ENCODE measurements at places on chromosomes 3 and 15.

DNA sequence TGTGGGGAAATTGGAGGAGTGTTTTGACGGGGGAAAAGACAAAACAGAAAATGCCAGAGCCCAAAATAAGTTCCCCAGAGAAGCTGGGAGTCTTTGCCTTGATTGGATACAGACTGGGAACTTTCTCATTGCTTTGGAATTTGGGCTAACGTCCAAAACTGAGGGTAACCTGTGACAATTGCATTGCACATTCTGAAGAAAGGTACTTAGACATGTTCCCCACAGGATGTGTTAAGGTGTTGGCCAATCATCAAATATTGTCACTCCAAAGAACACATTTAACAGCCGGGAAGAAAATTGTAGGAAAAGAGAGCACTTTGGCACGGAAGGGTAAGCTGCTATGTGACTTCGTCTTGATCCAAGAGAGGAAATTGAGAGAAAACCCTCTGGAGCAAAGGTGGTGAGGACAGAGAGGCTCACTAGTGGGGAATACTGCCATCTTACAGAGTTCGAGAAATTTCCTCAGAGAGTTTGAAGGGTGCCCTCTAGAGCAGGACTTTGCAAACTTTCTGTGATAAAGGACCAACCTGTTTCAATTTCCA lies 619.5 kb upstream of the TBL1XR1 start:
- no peak for DNase-seq

- DNase-seq, result no peak
Measured at GRCh38 chr3:144031938-144032337, 60.3 kb downstream of the DIPK2A start.

DNA sequence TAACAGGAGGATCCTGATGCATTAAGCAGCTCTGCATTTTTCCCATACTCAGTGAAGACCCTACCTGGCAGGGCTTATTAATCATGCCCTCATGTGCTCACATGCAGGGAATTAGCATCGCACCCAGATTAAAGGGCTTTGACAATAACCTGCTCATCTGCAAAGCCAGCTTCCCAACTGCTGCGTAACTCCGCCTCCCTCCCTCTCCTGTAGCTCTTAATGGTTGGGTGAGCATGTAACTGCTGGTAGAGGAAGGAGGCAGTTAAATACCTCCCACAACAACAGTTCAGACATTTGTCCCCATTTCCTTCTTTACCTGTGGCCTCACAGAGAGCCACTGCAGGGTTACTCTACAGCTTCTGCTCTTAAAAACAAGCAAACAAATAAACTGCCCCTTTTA lies 203.6 kb upstream of the WNT5A start:
- no peak for DNase-seq

GRCh38 chr3:117003501-117003900 lies 293.9 kb downstream of the TUSC7 start:
- no peak for DNase-seq

- no peak for DNase-seq
Measured at GRCh38 chr3:197392961-197393360, 94.5 kb upstream of the DLG1 start.

- no peak for DNase-seq
Measured at GRCh38 chr3:46669191-46669999, 24.1 kb downstream of the ALS2CL start.

DNA sequence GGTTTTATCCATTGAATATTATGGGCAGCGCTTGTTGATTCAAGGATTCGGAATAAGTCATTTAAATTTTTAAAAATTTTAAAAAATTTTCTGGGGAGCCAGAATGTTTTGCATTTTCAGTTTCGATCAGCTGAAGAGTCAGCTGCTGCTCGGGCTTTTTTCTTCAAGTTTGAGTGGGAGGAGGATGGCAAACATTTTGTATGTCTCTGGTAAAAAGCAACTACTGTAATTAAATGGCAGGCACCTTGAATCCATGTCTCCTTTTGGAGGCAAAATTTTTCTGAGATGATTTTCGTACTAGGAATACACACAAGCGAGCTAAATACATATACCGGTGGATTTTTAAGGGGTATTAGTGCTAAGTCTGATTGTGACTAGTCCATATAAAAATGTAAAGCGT lies 612 bp downstream of the C3orf38 start:
- DNase-seq, result no peak

DNA sequence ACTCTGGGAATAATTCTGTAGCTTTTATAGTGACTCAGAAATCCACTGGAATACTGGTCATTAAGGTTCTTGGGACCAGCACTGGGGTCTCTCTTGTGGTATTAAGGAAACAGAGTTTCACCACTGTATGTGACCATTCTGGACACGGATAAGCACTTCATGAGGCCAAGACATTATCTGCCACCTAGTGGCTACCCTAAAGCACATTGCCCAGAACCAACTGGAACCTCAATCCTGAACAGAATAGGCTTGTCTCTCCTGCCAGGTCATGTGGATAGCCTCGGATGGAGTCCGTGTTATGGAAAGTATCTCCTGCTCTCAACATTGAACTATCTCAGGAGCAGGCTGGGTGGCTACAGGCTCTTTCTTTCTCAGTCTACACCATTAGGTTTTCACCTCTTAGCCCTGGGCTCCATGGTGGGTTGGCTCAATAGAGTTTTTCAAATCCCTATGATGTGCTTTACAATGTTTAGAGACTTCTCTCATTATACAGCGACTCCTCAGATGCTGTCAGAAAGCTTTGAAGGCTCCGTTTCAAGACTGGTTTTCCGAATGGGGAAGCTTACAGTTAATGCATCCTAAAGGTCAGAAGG lies 167.6 kb upstream of the ST8SIA2 start:
- DNase-seq, result no peak

GRCh38 chr15:52679232-52680040 lies at the start of gene ATOSA:
Gene ATOSA (minus strand): TSS chr15:52679388. CDS start chr15:52678021, 1,367 bp downstream.
- DNase-seq, result peak; percentile 68

DNA sequence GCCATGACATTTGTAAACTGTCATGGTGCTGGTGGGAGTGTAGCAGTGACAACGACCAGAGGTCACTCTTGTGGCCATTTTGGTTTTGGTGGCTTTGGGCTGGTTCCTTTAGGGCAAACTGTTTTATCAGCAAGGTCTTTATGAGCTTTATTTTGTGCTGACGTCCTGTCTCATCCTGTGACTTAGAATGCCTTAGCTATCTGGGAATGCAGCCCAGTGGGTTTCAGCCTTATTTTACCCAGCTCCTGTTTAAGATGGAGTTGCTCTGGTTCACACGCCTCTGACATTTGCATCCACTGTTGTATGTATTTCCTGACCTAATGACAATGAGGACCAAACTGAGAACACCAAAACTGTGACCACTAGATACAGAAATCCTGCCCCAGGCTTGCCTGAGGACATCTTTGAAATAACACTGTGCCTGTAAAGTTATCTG lies 37.6 kb downstream of the RAB8B start:
- DNase-seq, result no peak

GRCh38 chr3:30311781-30312180 lies 294.6 kb upstream of the TGFBR2 start:
- no peak for DNase-seq

GRCh38 chr3:136194409-136195257 lies 1.5 kb downstream of the MSL2 start:
- peak; percentile 47 for DNase-seq

DNA sequence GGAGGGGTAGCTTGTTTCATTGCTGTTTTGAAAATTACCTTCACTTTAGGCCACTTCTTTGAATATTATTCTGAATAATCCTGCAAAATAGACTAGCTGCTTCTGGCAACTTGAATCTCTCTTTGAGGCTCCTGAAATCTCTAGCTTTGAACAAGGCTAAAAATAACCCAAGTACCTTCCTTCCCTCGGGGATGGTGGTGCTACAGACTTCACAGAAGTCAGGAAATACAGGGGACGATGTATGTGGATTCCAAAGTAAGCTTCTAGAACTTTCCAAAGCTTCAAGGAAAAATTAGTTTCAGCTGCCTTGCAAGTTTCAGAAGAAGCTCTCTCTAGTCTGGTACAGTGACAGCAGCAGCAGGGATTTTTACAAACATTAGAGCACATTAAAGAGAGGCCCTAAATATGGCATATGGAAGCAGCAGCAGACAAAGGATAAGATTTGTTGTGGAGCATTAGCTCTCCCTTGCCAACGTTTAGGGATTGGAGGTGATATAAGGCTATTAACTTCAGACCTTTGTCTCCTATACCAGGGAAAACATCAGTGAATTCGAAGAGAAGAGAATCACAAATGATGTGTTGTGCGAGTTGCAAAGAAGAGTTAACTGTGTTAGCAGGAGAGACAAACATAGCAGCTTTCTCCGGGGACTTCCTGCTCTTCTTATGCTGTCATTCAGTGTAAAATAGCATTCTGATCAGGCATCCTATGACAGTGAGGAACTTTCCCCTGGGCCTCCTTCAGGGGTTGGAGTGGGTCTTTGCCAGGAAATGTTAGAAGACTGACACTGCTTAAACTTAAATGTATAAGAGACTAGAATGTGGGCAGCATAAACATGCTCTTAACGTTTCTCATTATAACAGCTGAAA lies 783.0 kb upstream of the ARPP21 start:
- DNase-seq, result no peak

GRCh38 chr3:84077479-84077878 lies 881.3 kb upstream of the CADM2 start:
- DNase-seq, result no peak

- DNase-seq, result no peak
Measured at GRCh38 chr3:120448756-120449155, 2.0 kb downstream of the FSTL1 start.

- no peak for DNase-seq
Measured at GRCh38 chr15:48096813-48097212, 24.0 kb upstream of the SLC24A5 start.

DNA sequence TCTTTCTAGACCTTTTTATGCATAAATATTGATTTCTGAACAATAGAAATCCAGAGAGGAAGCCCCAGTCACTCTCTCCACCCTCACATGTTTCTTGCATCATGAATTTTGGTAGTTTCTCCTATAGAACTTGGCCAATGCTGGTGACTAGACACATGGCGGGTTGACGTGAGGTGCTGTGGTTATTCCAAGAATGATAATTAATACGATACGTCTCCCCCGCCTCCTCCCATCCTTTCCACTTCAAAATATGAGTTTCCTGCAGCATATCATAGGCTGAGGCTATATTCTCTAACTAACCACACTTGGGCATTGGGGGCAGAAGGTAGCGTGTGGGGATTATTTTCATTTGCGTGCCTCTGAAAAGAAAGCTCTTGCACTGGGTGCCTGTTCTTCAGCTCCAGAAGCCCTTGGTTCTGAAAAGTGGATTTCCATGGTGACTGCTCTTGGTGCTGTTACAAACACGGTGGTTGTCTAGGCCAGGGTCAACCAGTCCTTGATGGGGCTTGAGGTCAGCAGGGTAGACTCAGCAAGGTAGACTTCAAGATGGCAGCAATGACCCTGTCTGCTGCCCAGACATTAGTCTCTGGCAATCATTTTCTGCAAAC lies 5.3 kb downstream of the TNFSF10 start:
- no peak for DNase-seq

GRCh38 chr15:65936282-65936681 lies 67.0 kb downstream of the RAB11A start:
- no peak for DNase-seq

DNA sequence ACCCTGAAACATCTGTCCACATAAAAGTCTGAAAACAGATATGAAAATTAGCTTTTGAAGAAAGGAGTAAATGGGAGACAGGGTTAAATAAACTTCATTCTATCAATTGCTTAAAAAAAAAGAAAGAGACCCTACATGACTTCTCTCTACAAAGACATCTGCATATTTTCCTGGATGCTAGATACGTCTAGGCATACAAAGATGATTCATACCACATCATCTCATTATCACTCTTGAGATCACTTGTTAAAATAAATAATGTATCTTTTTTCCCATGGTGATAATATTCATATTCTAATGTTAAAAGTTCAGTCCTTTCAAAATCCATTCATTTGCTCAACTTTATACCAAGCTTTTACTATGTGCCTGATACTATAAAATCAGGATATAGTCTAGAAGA lies 295.8 kb downstream of the MAGI1 start:
- DNase-seq, result no peak

DNA sequence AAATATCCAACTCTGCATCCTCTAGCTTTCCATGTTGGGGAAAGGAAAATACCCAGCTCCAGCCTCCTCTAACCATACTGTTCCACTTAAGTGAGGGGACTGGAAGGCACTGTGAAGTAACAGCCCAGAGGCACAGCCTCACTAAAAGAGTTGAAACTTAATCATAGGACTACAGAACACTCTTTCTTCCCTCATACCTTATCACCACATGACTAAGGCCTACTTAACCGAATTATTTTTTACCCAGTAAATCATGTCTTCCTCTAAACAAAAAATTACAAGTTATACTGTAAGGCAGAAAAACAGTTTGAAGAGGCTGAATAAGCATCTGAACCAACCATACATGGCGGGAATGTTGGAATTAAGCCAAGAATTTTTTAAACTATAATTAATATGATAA lies 207.4 kb upstream of the MME start:
- DNase-seq, result no peak

DNA sequence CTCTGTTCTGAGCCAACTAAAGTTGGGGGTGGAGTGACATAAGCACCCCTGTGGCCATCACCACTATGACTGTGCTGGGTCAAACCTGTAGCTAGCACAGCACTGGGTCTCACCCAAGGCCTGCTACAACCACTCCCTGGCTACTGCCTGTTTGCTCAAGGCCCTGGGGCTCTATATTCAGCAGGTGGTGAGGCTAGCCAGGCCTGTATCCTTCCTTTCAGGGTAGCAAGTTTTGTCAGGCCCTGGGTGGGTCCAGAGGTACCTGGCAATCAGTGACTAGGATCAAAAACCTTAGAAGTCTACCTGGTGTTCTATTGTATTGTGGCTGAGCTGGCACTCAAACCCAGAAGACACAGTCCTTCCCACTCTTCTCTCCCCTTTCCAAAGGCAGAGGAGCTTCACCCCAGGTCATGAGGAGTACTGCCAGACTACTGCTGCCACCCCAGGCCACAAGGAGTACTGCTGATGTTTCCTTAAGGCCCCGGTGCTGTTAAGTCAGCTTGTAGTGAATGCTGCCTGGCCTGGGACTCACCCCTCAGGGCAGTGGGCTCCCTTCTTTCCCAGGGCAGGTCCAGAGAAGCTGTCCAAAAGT lies 170.8 kb downstream of the IGSF11 start:
- DNase-seq, result no peak

DNA sequence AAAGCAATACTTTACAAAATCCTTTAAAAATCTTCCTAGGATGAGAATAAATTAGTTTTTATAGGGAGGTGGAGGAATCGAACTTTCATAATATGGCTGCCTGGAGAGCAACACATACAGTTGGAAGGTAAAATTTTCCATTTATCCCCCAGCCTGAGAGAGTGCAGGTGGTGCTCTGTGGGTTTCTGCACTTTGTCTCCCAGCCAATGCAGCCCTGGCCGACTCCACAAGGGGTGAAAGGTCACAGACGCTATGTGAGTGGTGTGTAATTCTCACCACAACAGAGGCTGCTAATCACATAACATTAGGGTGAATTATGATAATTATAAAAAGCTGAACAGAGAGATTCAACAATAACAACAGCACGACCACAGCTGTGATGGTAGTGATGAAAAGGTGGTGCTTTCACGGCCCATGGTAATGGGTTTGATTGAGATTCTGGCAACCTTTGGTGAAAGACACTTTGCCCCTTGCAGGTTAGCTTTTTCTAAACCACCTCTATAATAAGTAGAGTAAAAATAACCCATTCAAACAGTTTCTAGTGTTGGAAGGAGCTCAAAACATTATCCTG lies 30.1 kb upstream of the NANOGP8 start:
- DNase-seq, result no peak

GRCh38 chr15:25242957-25243799 lies 195.6 kb downstream of the UBE3A start:
- DNase-seq, result no peak

GRCh38 chr15:75042730-75043508 lies 19.5 kb downstream of the PPCDC start:
- peak; percentile 27 for DNase-seq

GRCh38 chr3:3666664-3667063 lies 132.6 kb upstream of the LRRN1 start:
- DNase-seq, result no peak

All from stimulated activated CD4-positive, alpha-beta T cell treated with anti-CD3 and anti-CD28 coated beads, Interleukin-1b, Interleukin-23, amount 100 ng/mL, for 24 hours (primary cell).